GM12865 (cell line): ENCODE measurements at places on chromosomes 4 and X.
A peak's percentile ranks its signal among the peaks of the same experiment; 100 is the strongest.

DNA sequence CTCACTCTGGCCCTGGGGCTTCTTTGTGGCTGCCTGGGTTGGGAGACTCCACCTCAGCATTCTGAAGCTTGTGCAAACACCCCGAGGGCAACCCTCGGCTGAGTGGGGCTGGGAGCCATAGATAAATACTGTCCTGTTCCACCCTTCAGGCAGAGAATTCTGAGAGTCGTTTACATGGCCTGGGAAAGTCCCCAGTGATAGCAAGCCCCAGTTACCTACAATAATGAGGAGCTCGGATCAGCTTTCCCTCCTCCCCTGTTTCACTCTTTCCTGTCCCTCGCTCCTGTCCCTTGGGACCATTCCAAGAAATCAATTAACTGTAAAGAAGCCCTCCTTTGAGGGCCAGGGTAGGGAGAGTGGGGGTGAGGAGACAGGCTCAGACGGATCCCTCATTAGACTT is 31.6 kb upstream of the DDX3X start:
- peak; percentile 10 for DNase-seq

- DNase-seq, result no peak
Measured at GRCh38 chr4:15132739-15133138, 130.5 kb downstream of the CPEB2 start.

DNA sequence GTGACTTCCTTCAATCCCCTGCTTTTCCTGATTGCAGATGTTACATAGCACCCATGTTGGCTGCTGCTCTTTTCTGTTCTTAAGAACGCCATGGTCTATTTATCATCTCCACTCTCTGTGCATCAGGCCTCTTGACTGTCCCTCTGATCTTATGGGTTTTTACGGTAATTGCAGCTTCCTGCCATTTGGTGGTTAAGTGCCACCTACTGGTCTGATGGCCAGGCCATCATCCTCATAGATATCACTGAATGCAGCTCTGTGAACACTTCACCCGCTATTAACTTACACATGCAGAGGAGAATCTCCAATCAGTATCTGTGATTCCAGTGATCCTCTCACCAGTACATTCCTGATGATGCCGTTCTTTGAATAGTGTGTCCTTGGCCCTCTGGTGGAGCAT is 382.4 kb downstream of the TRAM1L1 start:
- peak; percentile 28 for DNase-seq

DNA sequence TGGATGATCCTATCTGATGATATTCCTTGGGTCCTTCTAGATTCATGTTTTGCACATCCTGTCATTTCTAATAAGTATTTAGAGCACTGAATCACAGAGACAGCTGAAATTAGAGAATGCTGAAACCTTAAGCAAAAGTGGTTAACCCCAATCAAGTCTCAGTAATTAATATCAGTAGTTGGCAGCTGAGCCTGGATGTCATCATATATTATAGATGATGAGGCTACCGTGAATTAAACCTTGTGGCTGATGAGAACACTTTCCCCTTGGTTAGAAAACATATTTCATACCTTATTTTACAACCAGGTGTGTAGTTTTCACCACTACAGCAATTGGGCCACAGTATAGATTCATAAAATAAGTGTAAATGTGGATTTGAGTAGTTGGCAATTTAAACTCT is 499.0 kb downstream of the PDGFC start:
- DNase-seq, result peak; percentile 14

DNA sequence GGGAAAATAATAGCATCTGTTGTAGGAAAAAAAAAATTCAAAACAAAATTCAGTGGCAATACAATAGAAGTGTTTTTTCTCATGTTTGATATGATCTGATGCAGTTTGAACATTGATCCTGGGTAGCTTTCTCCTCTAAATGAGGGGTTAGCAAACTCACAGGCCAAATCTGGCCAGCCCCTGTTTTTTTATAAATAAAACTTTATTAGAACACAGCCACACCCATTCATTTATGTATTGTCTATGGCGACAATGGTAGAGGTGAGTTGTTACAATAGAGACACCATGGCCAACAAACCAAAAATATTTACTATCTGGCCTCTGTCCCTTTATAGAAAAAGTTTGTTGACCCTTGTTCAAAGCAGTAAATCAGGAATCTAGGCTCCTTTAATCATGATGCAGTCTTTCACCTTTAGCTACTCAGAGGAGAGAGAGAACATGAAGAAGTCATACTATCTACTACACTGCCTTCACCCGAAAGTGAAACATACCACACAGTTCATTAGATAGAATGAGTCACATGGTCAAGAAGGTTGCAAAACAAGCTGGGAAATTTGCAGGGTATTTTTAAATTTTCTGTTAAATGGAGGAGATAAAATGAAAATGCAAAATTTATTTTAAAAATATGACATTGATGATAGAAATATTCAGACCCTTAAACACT is 186.6 kb upstream of the MAOA start:
- DNase-seq, result peak; percentile 9

- no peak for DNase-seq
Measured at GRCh38 chr4:112093636-112094202, 51.5 kb upstream of the FAM241A start.

- DNase-seq, result no peak
Measured at GRCh38 chr4:103370336-103370735, 172.2 kb upstream of the CENPE start.

DNA sequence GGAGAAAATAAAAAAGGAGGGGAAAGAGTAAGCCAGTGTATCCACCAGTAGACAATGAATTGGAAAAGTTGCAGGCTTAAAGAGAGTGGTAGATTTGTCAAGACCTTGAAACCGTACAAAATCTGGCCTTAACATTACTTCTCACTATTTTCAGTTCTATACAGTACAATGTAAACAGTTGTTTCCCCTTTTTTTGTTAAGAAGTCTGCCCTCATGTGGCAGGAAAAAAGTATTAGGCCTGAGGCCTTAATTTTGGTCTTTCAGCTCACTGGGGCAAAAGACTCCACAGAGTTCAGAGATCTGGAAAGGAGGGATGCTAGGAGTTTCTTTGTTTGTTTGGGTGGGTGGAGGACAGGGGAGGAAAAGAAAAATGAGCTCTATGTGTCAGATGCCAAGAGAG is 92.8 kb upstream of the CCDC160 start:
- DNase-seq, result peak; percentile 7

- DNase-seq, result no peak
Measured at GRCh38 chr4:42716996-42717395, 60.1 kb upstream of the ATP8A1 start.

DNA sequence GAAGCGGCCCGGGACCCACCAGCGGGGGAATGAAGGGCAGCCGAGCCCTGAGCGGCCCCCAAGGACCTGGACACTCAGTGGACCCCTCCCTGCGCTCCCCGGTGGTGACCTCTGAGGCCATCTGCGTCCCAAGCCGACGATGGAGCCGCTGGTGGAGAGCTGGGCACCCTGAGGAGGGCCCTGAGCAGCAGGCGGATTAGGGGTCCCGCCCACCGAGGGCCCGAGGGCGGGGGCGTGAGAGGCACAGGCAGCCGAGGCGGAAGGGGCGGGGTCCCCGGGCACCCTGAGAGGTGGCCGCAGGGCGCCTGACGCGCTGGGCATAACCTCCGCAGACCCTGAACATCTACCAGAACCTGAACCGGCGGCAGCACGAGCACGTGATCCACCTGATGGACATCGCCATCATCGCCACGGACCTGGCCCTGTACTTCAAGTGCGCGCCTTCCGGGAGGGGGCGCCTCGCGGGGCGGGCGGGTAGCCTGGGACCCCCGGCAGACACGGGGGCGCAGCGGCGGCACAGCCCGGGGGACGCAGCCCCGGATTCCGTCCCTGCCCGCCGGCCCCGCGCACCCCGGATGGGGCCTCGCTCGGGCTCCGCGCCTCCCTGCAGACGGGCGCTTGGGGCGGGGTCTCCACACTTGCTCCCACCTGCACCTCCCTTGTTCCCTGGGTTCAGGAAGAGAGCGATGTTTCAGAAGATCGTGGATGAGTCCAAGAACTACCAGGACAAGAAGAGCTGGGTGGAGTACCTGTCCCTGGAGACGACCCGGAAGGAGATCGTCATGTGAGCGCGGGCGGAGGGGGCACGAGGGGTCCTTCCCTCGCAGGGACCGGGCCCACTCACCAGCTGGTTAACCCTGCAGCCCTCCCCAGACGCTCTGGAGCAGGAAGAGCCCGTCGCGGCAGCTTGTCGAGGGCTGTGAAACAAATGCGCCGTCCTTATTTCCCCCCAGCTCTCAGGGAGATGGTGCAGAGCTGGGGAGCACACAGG is 10.3 kb downstream of the ATP5ME start:
- peak; percentile 72 for DNase-seq

GRCh38 chrX:151870602-151871001 is 42.1 kb upstream of the MAGEA4 start:
- no peak for DNase-seq

DNA sequence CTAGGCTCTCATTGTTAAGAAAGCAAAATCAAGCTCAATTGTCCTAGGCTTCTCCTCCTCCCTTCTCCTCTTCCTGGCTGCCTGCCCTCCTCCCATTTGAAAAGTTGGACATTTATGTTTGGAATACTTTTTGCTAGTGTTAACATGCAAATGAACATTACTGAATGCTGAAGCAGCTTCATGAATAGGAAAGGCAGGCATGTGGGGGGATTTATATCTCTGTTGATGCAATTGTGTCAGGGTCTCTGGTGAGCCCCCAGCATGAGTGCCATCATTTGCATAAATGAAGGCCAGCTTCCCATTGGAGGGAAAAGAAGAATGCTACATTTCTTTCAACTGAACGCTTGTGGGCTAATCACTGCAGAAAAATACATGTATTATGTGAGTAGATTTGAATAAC is 160.1 kb upstream of the NDST3 start:
- no peak for DNase-seq

GRCh38 chr4:147220833-147221232 is 260.1 kb upstream of the EDNRA start:
- DNase-seq, result no peak

DNA sequence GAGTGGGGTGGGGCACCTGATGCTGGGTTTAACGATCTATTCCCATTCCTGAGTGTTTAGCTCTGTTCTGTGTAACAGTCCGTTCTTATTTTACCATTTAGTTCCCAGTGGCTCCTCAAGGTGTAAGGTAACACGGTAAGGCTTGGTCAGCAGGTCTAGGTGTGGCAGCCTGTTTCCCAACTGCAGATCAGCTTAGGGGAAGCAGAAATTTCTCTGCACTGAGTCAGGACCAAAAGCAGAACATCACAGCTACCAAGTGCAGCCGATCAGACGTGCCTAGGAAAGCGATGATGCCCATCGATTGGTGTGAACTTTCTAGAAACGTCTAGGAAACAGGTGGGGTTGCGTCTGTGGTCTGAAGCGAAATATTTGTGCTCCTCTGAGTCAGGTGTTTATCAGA is 240.1 kb downstream of the STIM2 start:
- no peak for DNase-seq

DNA sequence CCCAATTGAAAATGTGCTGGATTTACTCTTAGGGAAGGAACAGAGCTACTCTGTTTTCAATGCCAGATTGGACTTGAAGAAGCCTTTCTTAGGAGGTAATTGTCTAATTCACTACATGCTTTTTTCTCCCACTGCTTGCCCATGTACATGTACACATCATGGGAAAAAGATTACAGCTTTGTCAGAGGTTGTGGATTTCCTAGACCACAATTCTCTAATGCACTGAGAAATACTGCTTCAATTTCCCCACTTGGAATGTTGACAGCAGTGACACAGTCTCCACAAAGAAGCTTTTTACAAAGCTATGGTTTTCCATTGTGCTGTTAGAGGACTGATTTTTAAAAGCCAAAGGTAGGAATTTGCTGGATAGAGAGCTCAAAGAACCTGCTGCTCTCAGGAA is 19.5 kb downstream of the ZAR1 start:
- no peak for DNase-seq

GRCh38 chr4:151717314-151717713 is 43.5 kb downstream of the GATB start:
- DNase-seq, result no peak

DNA sequence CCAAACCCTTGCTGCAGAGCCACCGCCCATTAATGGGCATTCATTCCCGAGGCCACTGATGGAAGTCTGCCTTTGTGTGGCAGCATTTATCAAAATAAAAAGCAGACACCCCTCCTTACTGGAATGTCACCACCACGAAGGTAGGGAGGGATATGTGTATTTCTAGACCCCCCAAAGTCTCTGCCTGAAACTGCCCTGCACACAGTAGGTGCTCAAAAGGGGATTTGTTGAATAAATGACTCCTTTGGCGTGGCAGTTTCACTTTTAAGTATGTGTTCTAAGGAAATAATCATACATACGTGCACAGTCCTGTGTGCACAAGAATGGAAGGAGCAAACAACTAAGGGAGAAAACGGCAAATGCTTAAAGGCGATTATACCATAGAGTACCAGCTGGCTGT is 23.6 kb upstream of the GLOD5 start:
- DNase-seq, result no peak

- DNase-seq, result peak; percentile 47
Measured at GRCh38 chr4:18025288-18025687, 3.7 kb upstream of the LCORL start.

DNA sequence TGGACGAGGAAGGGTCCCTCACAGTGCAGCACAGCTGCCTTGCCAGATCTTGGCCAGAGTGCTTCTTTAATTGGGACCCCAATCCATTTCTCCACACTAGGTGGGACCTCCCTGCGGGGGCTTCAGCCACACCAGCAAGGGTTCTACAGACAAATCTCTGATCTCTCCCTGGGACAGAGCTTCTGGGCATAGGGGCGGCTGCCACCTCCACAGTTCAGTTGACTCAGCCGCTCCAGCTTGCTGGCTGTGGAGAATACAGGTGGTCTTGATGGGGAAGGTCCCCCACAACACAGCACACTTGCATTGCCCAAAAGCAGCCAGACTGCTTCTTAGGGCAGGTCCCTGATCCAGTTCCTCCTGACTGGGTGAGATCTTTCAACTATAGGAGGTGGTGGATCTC is 199.6 kb downstream of the EDA start:
- no peak for DNase-seq

DNA sequence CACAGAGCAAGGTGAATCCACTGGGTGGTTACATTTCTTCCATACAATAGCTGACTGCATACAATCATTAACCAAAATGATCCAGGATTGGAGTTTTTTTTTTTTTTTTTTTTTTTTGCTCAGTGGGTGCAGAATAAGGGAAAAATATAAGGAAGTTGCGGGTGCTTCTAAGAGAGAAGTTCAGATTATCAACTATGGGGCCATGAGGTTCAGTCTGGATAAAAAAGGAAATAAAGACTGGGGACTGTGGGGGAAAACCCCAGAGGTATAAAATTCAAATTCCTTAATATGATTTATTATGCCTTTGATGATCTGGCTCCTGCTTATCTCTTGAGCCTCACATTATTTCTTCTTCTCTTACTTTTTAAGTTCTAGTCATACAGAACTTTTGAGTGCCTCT is 5.9 kb upstream of the EIF1AX start:
- no peak for DNase-seq

DNA sequence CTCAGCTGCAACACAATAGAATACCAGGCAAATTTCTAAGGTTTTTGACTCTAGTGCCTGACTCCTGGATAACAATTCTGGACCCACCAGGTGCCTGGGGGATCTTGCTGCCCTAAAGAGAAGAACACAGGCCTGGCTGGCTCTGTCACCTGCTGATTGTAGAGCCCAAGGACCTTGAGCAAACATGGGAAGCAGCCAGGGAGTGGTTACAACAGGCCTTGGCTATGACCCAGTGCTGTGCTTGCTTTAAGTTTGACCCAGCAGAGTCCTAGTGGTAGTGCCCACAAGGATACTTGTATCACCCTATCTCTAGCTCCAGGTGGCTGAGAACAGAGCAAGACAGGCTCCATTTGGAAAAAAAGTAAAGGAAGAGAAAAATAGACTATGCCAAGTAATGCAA is 176.8 kb upstream of the DCAF12L2 start:
- DNase-seq, result no peak

GRCh38 chrX:118603981-118604380 is 108.4 kb downstream of the DOCK11 start:
- peak; percentile 57 for DNase-seq
